WTC11 (cell line): ENCODE measurements at places on chromosomes 3 and 15.

- DNase-seq: no peak
Observed at GRCh38 chr3:103218146-103218545, 783.3 kb downstream of the ZPLD1 start.

DNA sequence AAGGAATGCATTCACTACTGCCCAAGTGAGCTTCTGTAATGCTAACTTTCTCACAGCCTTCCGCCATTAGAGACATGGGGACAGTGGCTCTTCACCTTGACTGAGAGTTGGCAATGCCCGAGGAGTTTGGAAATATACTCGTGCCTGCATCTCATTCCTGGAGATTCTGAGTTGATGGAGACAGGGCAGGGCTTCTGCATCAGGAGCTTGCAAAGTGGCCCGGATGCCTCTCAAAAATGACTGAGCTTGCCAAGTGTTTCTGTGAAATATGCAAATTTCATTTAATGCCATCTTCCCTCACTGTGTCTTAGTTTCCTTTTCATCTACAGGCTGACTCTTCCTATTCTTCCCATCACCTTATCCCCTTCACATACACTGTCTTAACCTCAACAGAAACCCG lies 346.2 kb downstream of the GRM7 start:
- DNase-seq: no peak

- DNase-seq: no peak
Observed at GRCh38 chr3:48024401-48024800, 8.2 kb upstream of the MAP4 start.

DNA sequence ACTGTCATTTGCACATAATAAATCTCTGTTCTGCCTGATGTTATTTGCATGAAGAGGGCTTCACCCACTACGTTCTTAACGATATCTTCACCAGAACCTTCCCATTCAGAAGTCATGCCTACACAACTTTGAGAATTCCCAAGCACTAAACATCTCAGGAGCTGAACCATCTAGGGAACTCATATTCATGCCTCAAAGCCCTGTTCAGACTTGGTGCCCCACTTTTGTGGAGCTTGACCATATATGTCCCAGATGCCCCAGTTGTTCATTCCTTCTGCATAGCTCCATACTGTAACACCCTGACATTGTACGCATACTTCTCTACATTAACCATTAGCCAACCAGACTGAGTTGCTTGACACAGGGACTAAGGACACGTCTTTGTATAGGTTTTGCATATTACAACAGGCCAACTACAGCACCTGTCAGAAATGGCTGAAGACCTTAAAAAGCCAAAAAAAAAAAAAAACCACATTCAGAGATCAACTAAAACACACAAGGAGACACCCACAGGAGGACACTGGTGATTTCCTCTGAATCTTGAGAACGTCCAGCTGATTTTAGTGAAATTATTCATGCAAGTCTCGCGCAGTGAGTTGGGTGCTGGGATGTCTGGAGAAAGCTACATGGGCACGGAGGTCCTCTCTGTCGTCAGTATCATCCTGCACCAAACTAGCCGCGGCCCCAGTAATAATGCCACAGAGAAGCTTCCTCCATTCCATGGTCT lies 141.4 kb downstream of the FOXP1 start:
- DNase-seq: no peak

DNA sequence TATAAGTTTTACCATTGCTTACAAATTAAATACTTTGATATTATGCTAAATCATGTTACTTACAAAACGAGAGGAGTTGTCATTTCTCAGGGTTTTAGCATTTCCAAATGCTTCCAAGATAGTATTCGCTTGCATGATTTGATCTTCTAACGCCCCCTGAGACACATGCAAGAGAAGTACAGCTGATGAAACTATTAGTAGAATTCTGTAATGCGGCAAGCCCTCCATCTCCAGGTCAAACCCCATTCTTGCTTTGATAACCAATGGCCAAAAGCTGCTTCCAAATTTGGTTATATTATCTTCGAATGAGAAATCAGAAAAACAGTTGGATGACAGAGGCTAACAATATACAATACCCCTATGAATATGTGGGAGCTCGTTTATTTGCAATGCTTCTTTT lies 14.7 kb downstream of the MYH15 start:
- DNase-seq: no peak

DNA sequence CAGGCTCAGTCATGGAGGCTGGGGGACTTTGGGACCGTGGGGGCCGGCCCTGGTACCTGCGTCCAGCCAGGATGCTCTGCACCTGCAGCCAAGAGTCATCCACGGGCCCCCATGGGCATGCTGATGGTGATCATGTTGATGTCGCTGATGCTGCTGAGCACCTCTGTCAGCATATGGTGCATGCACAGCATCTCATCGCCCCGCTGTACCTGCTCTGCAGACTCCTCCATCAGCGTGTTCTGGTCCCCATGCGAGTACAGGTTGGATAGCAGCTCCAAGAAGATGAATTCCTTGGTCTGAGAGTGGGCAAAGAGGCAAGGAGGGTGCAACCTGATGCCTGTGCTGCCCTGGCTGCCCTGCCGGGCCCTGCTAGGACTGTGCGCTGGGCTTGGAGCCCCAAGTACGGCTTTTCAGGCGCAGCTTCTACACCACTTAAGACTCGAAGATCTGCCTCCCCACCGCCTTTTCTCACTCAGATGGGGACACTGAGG lies 7.2 kb downstream of the RPS17 start:
- no peak for DNase-seq

DNA sequence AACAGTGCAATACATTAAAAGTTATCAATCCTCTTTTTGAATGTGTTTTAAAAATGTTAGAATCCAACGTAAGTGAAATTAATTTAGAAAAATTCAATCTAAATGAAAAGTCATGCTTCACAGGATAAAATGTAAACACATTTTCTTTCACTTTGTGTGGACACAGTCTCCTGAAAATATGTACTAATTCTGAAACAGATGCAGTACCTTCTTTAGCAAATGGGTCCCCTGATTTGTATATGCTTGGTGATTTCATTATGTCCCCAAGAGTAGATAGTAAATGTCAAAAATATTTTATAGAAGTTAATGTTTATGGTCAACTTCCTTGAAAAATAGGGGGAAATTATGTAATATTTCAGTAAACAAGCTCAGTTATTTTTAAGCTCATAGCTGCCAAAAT lies 28.9 kb downstream of the FOXP1 start:
- no peak for DNase-seq

DNA sequence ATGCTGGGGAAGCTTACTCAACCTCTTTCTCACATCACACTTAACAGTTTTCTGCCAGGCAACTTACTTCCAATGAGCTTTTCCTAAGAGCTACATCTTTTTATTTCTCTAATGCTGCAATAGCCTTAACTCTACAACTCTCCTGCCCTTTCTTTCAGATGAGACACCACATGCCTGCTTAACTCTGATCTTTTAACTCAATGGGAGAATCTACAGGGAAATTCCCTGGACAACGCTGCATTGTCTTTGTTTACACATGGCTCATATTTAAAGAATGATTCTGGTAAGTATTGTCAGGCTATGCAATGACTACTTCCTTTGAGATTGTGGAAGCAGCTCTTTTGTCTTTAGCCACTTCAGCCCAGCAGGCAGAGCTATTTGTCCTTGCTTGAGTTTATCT lies 353.1 kb upstream of the BCHE start:
- no peak for DNase-seq
